AG20443 (cell line): ENCODE measurements at places on chromosomes 6 and 20.

DNA sequence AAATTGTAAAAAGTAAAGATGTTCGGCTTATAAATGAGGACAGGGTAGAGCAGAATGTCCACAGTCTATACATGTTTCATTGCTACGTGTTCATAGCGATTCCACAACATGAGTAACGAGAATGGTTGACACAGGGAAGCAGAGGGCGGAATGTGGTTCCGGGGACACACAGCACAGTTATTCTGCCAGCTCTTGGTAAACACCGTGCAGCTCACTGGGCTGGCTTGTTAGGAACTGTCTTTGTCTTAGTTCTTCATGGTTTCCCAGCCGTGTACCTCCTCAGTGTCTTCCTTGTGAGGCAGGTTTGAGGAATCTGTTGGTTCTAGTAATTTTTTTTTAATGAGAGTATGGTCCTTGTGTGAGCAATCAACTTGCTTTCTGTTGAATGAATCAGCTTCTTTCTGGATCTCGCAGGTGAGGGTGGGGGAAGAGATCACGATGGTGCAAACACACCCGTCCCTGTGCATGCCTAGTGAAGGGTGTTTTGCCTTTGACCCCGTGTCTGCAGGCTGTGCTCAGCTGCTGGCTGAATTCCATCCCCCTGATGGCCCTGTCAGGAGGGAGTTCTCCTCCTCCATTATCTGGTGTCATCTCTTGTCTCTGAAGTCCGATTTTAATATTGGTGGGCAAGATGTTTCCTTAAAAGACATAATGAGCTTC is 168.2 kb downstream of the SMOC2 start:
- no peak for DNase-seq

GRCh38 chr6:53828215-53828614 is 33.4 kb downstream of the LRRC1 start:
- DNase-seq: no peak

DNA sequence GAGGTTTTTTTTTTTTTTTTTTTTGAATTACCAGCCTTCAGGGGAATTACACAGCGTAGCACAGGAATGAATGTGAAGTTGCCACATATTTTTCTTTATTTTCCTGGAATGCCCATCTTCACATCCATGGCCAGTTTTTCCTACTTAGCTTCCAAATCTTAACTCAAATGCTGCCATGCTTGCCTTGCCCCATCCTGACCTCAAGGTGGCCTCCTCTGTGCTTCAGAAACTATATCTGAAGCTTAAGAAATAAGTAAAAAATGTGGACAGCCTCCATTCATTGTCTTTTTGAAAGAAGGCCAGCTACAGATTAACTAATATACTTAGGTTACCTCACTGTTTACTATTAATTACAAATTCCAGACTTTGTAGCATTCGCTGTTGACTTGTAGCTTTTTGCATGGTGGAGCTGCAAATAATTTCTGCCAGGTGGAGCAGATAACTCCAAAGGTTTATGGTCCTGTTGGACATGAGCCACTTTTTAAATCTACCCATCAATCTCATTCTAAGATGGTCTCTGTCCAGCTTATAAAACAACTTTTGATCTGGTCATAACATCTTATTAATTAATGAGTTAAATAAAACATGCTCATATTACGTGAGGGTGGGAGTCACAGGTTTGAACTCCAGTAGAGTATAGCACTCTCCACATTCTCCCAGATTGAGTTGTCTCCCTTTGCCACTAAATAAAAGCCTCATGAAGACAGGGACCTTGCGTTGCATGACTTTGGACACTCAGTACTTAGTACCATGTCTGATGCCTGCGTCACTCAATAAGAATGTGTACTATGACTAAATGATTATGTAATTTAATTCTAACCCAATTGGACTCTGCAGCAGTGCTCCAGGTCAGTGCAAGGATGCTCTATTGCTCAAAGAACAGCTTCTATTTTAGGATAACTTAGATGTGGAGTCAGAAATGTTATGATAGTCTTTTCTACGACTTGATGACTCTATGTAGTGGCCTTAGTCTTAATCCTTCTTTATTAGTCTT is 678.6 kb upstream of the CITED2 start:
- DNase-seq: no peak

- peak; percentile 44 for DNase-seq
These were observed 780 bp downstream of the TFAP2A start for GRCh38 chr6:10413850-10414738.

DNA sequence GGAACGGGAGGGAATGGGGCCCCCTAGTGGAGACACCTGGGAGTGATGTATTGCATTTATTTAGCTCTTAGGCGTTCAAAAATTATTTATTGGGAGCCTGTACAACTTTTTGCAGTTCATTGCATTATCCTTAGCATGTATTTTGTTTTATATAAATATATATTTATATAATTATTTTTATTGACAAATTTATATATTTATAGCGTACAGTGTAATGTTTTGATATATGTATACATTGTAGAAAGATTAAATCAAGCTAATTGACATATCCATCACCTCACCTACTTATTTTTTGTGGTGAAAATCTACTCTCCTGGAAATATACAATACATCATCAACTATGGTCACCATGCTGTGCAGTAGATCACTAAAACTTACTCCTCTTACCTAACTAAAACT is 975 bp downstream of the SIRT5 start:
- no peak for DNase-seq
